Foreskin keratinocyte (primary cell): ENCODE measurements at places on chromosomes 12 and 14.

DNA sequence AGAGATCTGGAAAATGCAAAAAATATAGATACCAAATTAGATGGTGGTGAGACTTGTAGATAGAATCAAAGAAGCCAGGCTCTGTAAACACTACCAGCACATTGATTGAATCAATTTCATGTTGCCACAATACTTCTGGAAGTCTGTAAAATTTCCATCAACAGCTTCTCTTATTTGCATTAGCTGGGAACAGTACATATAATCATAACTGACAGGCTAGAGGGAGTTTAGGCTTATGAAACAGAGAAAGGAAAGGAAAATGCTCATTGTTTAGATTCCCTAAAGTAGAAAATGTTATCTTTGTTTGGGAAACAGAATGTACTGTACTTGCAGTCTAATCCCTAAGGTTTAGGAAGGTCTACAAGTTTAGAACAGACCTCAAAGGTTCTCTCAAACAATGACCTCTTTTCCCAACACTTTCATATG, 335.2 kb downstream of the CEP128 start:
- no peak for DNase-seq

DNA sequence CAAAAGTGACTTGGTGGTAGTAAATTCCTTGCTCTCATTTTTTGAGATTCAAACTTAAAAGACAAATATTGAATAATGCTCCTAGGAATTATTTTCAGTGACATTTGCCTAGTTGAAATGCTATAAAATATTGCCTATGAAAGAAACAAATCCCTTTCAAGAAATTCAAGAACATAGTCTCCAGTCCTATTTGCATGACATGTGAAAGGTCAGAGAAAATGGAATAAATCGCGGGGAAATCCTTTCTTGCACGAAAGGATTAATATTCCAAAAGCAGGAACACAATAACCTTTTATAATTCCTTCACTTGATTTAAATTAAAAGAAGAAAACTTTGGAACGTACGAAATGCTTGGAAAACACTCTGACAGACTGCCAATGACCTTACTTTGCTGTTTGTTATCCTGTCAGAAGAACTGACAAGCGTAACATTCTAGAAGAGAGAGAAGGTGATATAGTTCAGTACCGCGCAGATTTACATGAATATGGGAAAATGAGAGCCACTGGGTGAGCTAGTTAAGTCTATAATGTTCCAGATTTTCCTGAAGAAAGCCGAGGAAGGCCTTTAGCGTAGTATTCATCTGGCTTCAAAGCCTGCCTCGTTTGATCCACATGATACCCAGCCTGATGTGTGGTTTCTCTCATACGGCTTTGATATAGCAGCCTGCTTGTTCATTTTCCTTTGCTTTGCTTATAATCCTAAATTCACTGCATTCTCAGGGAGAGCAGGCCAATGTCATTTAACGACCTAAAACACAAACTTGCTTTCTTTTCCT, 103.0 kb downstream of the PRIMA1 start:
- no peak for DNase-seq

- DNase-seq = no peak
Measured at GRCh38 chr14:90517076-90517841, 120.4 kb downstream of the CALM1 start.

DNA sequence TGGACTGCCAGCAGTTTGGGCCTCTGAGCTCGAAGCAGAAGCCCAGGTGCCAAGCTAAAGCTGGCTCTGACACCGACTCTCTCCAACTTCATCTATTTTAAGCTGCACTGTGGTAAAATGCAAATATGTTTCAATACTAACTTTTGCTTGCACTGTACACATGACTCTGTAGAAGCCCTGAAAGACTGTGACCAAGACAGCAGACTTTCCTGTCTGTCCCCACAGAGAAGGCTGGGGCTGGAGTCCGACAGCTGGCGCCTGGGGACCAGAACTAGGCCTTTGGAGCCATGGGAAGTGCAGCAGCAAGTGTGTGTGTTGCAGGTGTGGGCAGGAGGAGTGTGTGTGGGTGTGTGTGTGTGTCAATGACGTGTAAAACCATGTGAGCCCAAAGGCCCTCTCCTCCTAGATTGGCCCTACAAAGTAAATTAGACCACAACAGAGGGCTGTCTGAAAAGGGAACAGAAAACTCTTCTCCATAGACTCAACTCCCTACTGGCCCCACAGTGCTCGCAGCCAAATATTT, 16.4 kb upstream of the RAB35 start:
- DNase-seq = no peak

DNA sequence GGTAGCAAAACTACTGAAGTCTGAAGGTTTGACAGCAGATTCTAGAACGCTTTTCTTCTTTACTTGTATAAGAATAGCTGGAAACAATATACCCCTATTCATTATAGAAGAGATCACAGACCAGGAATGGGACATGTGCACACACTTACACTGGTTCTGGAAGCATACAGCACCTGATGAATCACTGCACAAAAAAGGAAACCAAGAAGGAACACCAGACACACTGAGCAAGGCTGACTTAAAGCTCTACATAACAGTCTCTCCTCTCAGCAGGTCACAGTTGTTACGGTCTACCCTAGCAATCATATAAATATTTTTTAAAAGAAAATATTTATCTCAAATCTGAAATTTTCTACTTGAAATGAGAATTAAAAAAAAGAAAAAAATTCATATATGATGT, 13.5 kb downstream of the ATP2B1 start:
- DNase-seq = peak; percentile 57

GRCh38 chr12:131434208-131435125, 276.4 kb upstream of the SFSWAP start:
- no peak for DNase-seq

DNA sequence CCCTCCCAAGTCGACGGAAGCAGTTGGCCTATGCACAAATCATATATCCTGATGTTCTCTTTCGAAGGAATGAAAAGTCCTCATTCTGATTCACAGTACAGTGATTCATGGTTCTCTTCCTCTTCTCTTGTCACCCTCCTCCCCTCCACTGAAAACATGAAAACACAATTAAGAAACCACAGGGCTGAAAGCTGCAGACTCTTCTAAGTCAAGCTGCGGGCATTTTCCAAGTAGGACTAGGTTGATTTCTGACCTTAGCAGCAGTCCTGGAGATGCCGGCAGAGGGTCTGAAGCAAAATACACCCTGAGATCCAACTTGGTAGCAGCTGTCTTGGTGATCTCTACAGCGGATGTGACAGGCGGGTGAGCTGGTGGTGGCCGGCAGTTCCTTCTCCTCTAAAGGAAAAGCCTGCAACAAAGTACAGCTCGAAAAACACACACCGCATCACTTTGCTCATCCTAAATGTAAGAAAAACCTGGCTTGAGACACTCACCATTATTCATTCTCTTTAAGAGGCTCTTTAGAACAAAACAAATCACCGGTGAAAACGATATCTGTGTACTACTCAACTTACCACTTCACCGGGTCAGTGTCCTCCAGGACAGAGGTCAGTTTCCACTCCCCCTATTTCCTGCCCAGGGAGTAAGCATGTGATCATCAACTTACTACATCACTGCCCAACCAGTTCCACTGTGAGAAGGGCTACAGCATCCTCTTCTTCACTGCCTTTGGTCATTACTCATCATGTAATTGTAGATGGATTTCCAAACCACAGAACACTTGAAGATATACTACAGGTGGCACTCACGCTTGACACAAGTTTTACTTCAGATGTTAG, 6.0 kb downstream of the TMCC3 start:
- DNase-seq = peak; percentile 79

DNA sequence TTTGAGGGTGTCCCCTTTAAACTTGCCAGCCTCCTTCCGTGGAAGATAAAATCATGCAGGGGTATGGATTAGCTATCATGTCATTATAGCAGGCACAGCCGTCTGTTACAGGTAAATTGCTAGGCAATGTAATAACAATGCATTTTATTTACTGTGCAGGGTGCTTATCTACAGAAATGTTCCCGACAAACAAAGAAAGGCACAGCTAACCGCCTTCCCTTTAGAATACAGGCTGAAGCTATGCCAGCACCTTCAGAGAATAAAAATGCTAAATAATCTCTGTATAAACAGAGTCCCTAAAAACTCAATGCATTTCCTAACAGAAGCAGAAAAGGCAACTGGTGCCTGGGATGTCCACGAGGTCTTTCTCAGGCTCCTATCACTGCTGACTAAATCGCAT, 239.2 kb downstream of the SPTSSA start:
- DNase-seq = no peak

DNA sequence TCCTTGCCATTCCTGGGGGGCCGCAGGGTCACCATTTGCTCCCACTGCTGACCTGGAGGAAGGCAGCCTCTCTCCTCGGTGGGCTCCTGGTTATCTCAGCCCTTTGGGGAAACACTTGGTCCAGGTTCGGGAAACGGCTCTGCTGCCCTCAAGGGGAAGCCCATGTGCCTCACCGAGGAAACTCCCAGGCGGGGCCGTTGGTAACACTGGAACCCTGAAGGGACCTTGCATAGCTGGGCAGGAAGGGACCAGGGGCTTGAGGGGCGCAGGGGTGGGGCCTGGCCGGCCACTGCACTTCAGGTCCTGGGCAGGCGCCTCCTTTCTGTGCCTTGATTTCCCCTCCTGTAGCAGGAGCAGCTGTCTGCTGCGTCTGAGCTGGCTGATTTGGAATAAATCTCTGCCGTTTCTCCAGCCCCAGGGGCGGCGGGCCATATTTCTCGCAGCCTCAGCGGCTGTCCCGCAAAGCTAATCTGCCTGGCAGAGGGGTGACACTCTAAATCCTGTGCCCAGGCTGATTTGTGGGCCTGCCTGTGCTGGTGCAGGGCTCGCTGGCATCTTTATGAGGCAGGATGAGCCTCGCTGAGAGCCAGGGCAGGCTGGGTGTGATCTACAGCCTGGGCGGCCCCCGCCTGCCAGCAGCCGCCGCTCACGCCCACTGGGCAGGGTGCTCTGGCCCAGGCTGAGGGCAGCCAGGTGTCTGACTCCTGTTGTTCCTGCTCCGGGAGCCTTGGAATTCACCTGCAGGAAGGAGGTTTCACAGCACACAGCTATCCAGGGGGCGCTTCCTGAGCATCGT, 49.7 kb downstream of the KIF26A start:
- DNase-seq = no peak

GRCh38 chr14:99685596-99685995, 1.5 kb downstream of the CYP46A1 start:
- DNase-seq = no peak

DNA sequence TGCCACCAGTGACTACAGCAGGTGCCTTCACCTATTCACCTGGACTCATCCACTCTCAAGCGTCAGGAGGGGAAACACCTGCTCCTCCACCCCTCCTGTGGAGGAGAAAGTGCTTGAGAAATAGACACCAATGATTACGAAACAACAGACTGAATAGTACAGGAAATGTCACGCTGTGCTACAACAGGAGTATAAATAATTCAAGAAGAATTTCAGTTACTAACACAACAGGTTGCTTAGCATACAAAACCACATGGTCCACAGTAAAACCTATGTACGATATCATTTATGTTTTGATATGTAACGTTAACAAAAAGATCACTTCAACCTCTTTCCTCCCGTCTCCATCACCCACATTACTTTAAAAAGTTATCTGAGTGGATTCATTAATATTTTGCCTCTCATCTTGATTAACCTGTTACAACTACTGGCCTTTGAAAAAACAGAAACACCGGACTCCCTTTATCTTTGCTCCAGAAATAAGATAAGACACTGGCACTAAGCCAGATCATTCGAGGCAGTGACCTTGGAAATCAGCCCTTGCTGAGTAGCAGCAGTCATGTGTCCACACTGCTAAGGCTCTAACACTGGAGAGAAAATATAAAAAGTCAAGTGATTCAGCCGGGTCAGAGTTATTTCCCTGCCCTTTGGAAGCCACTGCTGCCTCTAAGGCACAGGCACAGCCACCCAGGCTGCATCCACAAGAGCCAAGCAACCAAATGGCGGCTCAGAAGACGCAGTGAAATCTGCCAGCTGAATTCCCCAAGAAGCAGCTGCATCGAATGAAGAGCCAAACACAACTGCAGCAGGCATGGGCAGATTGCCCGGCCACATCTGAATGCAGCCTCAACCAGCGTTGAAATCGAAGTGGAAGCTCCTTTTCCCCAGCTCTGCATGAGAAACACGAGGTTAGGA, 40.9 kb downstream of the NT5DC3 start:
- peak; percentile 93 for DNase-seq

GRCh38 chr12:76083246-76083903, 1.1 kb downstream of the NAP1L1 start:
- no peak for DNase-seq

DNA sequence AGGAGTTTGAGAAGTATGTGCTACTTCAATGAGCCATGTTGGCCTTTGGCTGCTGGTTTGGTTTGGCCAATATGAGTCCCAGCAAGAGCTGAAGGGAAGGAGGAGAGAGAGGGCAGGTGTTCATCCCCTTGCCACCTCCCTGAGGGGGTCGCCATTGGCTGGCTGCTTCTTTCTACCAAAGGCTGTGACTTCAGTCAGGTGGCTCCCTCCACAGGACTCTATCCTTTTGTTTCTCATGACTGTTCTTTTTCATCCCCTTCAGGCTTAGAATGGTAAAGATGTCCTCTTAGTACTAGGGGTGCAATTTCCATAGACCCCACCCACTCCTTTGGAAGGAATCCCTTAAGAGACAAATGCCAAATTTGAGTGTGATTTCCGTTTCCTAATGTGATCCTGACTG, 31.2 kb upstream of the OTOGL start:
- DNase-seq = no peak

- no peak for DNase-seq
Measured at GRCh38 chr12:100337727-100338126, 19.1 kb upstream of the SLC17A8 start.

- no peak for DNase-seq
Measured at GRCh38 chr12:18684430-18684829, 53.4 kb downstream of the PLCZ1 start.

GRCh38 chr12:29152223-29152868, 3.3 kb downstream of the FAR2 start:
- DNase-seq = no peak

GRCh38 chr12:69173368-69173767, 66.0 kb upstream of the CPSF6 start:
- no peak for DNase-seq

GRCh38 chr14:56806760-56807159, 3.5 kb downstream of the OTX2 start:
- no peak for DNase-seq

DNA sequence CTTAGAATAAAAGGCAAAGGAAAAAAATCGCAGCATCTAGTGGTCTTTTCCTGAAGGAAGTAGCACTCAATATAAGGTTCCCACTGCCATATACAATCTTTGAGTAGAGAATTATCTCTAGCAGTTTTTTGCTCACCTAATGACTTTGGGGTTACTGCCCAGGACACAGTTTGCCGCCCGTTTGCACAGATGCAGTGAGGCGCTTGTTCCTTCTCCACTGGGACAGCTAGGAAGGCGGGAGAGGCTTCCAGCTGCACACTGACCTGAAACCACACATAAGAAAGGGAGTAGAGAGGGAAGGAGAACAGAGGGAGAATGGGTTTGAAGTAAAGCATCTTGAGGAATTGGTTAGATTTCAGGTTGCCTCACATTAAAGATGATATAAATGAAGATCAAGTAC, 25.5 kb downstream of the A2M start:
- DNase-seq = no peak

DNA sequence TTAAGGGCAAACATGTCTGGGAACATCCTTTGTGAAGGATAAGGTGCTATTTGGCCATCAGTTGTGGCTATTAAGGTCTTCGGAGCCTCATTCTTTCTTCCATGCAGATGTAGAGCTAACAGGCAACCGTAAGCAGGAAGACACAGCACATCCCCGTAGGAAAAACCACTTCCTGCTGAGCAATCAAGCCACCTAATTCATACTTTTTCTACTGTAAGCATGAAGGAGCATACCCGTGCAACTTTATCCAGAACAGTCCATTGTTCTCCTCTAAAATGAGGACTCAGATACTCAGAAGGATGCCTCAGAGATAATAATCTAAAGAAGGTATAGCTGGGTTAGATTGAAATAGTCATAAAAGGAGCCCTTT, 232.0 kb downstream of the PPM1H start:
- peak; percentile 55 for DNase-seq
